Cortex of kidney (tissue), 1 donor: ENCODE measurements at places on chromosomes 3 and 15.

- no peak for DNase-seq
Observed at GRCh38 chr15:95458721-95459120, 871.8 kb upstream of the NR2F2 start.

DNA sequence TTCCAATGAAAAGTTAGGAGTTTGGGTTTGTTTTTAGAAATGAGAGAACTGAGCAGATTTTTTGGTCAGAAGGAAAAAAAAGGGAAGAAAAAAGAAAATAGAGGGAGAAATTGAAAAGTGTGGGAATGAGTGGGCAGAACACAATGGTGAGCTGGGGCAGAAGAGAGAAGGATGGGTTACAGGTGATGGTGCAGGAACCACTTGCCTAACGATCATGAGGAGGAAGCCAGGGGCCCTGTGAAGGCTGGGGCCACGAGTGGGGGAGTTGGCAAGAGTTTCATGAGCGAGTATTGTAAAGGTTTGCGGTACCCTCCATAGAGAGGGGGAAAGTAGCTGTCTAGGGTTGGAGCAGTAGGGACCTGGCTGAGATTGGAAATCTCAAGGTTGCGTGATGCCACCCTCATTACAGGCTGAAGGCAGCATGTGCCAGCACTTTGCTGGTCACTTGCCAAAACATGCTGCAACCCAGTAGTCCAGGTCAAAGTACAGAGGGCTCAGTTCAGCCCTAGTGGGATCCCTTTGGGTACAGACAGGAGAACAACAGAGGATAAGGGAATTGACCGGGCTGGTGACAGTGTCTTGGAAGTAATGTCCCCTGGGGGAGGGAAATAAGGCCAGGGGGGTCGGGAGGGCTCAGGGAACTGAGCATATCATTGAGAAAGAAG is 6.6 kb downstream of the IVD start:
- no peak for DNase-seq

DNA sequence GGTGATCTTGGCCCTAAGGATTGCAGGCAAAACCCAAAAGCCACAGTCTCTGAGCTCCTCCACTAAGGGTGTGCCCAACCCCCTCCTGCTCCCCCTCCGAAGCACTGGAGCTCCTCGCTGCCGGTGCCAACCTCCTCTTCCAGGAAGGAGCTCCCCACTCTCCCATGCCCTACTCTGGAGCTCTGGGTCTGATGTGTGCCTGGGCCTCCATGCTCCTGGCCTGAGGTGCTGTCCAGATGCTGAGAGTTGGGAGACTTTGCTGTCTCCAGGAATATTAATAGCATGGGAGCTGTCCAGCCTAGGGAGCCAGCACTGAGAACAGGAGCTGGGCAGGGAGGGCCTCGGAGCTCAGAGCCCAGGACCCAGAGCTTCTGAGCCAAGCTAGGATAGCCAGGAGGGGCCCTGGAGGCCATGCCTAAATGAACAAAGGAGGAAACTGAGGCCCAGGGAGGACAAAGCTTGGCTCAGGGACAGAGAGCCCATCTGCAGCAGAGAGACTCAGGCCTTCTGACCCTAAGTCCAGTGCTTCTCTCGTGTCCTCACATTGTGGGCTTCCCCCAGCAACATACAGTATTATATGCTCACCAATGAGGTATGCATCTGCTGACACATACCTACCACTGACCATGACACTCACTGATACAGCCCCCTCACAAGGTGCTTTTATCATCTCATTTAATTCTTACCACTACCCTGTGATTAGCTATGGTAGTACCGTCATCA is 36.9 kb upstream of the HERC1 start:
- DNase-seq: no peak

DNA sequence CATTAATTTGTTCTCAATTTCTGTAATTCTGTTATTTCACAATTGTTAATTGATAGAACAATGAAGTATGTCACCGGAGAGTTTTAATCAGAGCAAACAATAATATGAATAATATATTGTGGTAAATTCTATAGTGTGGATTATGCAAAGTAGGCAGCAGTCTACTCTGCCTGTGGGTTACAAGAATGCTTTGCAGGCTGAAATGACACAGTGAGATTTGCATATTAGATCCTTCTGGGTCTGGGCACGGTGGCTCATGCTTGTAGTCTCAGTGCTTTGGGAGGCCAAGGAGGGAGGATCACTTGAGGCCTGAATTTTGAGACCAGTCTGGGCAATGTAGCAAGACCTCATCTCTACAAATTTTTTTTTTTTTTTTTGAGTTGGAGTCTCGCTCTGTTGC is 12.5 kb downstream of the COPG1 start:
- DNase-seq: no peak

- DNase-seq: no peak
Observed at GRCh38 chr15:101808201-101808600, 3.8 kb upstream of the OR4F15 start.

DNA sequence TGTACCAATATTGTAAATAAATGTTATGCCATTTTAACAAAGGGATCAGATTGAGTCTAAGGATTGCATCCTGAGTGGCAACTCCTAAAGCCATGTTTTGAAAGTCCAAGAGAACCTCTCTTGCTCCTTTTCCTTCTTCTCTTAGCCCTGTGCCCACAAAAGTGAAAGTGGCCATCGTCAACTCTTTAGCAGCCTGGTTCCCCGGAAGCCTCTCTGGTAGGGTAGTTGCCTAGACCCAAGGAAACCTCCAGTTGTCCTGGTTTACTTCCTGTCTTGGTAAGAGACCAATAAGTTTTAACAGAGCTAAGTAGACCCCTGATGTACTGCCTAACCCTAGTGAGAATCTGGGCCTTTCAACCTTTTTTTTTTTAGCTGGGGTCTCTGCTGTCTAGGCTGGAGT is 10.2 kb upstream of the ITPKA start:
- no peak for DNase-seq

- DNase-seq: no peak
Observed at GRCh38 chr15:95646484-95647273, 683.8 kb upstream of the NR2F2 start.

GRCh38 chr3:2958551-2958950 is 151.6 kb downstream of the IL5RA start:
- no peak for DNase-seq

GRCh38 chr15:85685356-85685755 is 109.4 kb downstream of the KLHL25 start:
- no peak for DNase-seq

GRCh38 chr15:67134067-67134838 is 68.9 kb downstream of the SMAD3 start:
- no peak for DNase-seq

DNA sequence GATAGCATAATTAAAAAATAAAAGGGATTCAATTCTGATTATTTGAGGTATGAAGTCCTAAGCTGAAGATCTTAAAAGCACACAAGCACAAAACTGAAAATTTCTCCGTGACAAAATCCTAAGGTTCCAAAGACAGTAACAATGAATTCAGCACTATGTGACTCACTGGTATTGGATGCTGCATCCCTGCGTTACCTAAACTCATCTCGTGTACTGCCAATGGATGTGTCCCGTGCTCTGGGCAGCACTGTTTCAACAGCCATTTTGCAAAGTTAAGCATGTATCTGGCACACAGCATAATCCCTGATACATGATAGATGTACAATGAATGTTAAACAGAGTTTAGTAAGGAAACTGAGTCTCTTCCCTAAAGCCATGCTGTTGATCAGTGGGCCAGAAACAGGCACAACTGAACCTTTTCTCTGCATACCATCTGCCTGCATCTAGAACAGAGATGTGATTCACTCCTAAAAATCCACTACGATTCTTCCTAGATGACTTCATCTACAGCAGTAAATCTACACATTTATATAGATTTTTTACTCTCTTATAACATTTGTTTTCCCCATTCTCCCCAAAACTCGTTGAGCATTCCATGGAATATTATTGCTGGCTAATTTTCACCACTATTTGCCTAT is 14.3 kb downstream of the SUCLG2 start:
- no peak for DNase-seq

DNA sequence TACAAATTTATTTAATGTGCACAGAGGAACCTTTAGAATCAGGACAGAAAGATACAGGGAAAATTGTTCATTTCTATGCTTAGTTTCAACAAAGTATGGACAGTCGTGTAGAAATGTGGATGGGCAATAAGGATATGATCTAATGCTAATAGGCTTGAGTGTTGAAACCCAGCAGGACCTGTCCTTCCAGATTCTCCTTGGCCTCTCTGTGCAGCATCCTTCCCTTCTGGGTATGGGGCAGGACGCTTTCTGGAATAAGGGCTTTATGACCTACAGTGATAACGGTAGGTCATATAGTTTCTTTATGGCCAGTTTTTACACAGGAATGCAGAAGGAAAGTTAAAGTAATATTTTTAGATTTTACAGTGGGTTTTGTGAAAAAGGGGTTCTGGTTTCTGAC is 698.1 kb downstream of the SI start:
- no peak for DNase-seq

- no peak for DNase-seq
Observed at GRCh38 chr3:66372681-66373350, 128.0 kb downstream of the LRIG1 start.

- no peak for DNase-seq
Observed at GRCh38 chr3:16326724-16327349, 61.8 kb downstream of the OXNAD1 start.

DNA sequence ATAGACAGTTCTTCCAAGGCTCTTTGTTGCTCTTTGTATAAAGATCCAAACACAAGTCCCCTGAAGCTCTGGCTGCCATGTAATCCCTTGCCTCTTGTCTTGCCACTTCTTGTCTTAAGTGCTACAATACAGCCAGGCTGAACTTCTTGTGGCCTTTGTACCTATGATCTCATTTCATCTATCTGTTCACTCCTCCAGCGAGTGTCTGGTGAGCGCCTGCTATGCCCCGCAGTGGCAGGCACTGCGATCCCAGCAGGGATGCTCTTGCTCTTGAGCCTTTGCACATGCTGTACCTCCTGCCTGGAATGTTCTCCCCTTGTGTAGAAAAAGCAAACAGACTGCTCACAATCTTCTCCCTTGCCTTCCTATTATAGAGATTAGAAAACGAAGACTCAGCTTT is 81.9 kb upstream of the ADPGK start:
- DNase-seq: no peak

DNA sequence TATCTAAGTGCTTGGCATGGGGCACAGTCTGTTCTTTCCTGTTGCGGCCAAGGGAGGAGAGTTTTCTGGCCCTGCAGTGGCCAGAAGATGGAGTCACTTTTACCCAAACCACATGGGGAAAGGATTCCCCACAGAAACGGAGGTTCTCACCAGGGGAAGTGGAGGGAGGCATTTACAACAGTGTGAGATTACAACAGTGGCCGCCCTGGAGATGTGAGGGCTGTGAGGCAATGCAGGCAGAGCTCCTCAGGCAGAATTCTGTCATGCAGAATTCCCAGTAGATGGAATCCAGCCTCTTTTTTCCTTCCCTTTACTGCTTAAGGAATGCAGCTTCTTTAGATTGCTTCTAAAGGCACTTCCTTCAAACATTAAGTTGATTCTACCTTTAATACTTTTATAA is 83.1 kb downstream of the CACNA1D start:
- no peak for DNase-seq

DNA sequence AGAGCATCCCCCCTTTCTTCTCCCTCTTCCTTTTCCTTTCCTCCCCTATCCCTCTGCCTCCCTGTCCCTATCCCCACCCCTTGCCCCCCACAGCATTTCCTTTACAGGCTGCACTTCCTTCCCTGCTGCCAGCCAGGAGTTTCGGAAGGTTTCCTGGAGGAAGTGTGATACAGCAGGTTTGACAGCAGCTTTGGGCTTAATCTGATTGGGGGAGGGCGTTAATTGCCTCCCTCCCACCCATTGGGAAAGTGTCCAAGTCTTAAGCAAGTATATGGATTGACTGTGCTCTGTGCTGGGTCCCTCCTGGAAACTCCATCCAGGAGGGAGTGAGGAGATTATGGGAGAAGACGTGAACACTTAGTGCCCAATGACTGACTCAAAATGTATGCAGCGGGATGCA is 1.8 kb downstream of the SCAMP5 start:
- no peak for DNase-seq

DNA sequence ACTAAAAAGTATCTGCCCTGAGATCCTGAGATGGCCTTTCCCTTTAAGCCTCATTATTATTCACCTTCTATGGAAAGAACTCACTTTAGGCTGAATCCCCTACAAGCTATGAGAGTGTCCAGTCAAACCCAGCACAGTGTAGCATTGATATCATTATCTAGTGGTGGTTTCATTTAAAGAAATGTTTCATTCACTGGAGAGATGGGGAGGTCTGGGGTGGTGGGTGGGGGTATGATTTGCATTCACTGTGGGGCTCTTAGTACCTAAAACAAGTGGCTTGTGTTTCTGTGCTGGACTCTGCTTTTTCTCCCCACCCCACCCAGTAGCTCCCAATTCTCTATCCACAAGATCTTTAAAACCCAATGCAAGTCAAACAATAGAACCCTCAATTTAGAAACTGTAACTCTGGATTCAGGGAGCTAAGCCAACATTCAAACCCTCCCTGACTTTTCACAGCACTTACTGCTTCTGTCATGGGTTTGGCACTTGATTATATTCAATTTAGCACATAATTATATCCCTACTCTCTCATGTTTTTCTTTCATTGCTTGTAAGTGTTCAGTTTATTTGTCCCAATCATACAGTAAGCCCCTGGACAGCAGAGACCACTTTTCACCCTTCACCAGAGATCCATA is 310.5 kb upstream of the THBS1 start:
- no peak for DNase-seq

DNA sequence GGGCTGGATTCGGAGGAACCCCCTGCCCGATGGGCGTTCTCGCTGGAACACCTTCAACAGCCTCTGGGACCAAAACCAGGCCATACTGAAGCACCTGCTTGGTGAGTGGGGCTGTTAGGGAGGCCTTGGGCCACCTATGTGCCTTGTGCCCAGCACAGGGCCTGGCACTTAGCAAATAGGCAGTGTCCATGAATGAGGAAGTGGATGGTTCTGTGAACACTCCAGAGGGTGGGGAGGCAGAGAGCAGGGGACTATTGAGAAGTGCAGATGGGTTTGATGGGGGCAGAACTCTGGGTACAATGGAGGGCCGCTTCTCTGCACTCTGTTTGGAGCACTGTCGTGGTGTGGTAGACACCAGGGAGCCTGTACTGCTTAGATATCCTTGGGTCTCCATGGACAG is 1.5 kb downstream of the ECE2 start:
- no peak for DNase-seq

DNA sequence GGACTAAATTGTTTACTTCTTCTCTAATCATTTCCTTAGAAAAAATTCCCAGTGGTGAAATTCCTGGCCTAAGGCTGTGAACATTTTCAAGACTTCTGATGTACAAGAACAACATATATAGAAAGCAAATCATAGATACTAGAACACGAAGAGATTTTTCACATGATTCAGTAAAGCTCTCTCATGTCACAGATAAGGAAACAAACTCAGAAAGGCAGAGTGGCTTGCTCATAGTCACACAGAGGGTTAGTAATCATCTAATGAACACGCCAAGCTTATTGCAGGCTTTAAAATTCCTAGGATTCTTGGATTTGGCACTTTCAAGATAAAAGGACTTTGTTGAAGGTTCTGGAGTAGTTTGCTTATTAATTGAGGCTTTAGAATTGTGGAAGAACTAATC is 26.2 kb downstream of the CRTAP start:
- no peak for DNase-seq
